Fibroblast of villous mesenchyme (primary cell): ENCODE measurements at places on chromosomes 7 and 10. TPM values are rescaled to one million over a fixed set of nuclear protein-coding genes. Genes with fewer than 3 reads are reported as not detected.

The TMEM139 gene
- total RNA-seq: not detected in 2 replicates

The TMEM176B gene
- 0.43 TPM in 1 of 2 replicates, not detected in the other for total RNA-seq

The SPDYE6 gene
- not detected in 2 replicates for total RNA-seq

The DPYSL4 gene
- under 0.01 and 0.86 TPM in 2 replicates for total RNA-seq

The ZNF680 gene
- total RNA-seq: 5.8 and 13.8 TPM in 2 replicates

The ITGA8 gene
- total RNA-seq: 1.3 and 3.2 TPM in 2 replicates

The TMEM130 gene
- 1.3 and 1.9 TPM in 2 replicates for total RNA-seq

The PTPN20 gene
- total RNA-seq: under 0.01 and 0.43 TPM in 2 replicates

The RASA4B gene
- 2.3 and 3.5 TPM in 2 replicates for total RNA-seq

The ECHDC3 gene
- 1.3 and 12.6 TPM in 2 replicates for total RNA-seq

The MYO1G gene
- total RNA-seq: under 0.01 TPM in 2 replicates

The PMS2 gene
- 16.8 and 23.3 TPM in 2 replicates for total RNA-seq

The ASB10 gene
- total RNA-seq: not detected in 2 replicates

The IFIT1 gene
- 32.9 and 70.8 TPM in 2 replicates for total RNA-seq

The DGKB gene
- total RNA-seq: not detected in 2 replicates

The ANKRD30A gene
- 0.97 and 1.7 TPM in 2 replicates for total RNA-seq

The ENKUR gene
- under 0.01 TPM in 1 of 2 replicates, not detected in the other for total RNA-seq

The TLX1 gene
- total RNA-seq: not detected in 2 replicates

The CHAT gene
- total RNA-seq: not detected in 2 replicates

The CPXM2 gene
- 0.32 TPM in 1 of 2 replicates, not detected in the other for total RNA-seq

The NODAL gene
- total RNA-seq: not detected in 2 replicates

The HABP2 gene
- not detected in 2 replicates for total RNA-seq

The HOXA3 gene
- 9.3 and 11.7 TPM in 2 replicates for total RNA-seq

The ZNF862 gene
- 7.4 and 8.2 TPM in 2 replicates for total RNA-seq

The AKR1D1 gene
- total RNA-seq: not detected in 2 replicates

The ACTR3C gene
- 7.4 and 13.4 TPM in 2 replicates for total RNA-seq

The SLC16A9 gene
- total RNA-seq: under 0.01 TPM in 1 of 2 replicates, not detected in the other

The MGAM2 gene
- not detected in 2 replicates for total RNA-seq

The PDCD4 gene
- total RNA-seq: 18.4 and 35.8 TPM in 2 replicates

The FAM180A gene
- total RNA-seq: 2.9 and 3.0 TPM in 2 replicates

The TMEM236 gene
- total RNA-seq: under 0.01 TPM in 2 replicates

The SKIDA1 gene
- total RNA-seq: 0.32 and 0.43 TPM in 2 replicates

The TBXAS1 gene
- total RNA-seq: 0.32 TPM in 1 of 2 replicates, not detected in the other

The DLX6 gene
- total RNA-seq: not detected in 2 replicates

The ATG9B gene
- total RNA-seq: under 0.01 and 0.32 TPM in 2 replicates

The METTL27 gene
- 1.6 and 2.6 TPM in 2 replicates for total RNA-seq

The DLX5 gene
- not detected in 2 replicates for total RNA-seq

The KCNH2 gene
- total RNA-seq: 0.64 and 2.6 TPM in 2 replicates

The ABCB1 gene
- total RNA-seq: 0.86 and 0.97 TPM in 2 replicates

The LIPM gene
- not detected in 2 replicates for total RNA-seq

The KNDC1 gene
- total RNA-seq: 1.9 and 5.6 TPM in 2 replicates

The NCAPG2 gene
- 16.4 and 17.7 TPM in 2 replicates for total RNA-seq

The CCDC172 gene
- not detected in 2 replicates for total RNA-seq
